HepG2 (cell line): ENCODE measurements at places on chromosomes 7 and 10. TPM values are rescaled to one million over a fixed set of nuclear protein-coding genes. Genes with fewer than 3 reads are reported as not detected.

DNA sequence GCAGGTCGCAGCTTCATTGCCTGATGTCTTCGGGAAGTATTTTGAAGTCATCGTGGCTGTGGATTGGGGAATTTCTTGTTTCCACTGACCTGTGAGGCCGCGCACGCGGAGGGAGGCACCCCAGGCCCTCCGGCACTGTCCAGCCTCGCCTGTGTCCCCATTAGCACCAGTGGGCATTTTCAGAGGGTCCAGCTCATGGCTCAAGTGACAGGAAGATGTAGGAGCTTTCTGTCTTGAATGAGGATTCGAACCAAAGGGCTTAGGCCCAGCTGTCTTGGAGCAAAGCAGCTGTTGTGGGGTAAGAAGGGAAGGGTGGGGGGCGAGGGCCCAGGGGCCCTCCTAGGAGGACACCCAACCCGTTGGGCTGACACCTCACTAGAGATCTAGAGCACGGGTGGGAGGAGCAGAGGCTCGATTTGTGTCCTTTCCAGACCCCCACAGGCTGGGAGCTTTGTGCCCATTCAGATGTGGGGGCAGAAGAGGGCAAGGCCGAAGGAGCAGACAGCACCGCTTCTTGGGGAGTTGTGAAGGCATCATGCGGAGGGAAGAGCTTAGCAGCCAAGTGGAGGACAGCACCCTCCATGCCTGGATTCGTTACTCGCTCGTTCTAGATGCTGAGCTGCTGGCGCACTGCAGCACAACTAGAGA, 914 bp downstream of the ZNF37A start:
- no peak for DNase-seq

GRCh38 chr7:69736126-69736810, 138.0 kb downstream of the AUTS2 start:
- DNase-seq, result no peak

Gene CSTF2T
- total RNA-seq, result 7.2 and 9.2 TPM in 2 replicates

GRCh38 chr7:47027695-47028240, 554.1 kb downstream of the TNS3 start:
- DNase-seq, result no peak

DNA sequence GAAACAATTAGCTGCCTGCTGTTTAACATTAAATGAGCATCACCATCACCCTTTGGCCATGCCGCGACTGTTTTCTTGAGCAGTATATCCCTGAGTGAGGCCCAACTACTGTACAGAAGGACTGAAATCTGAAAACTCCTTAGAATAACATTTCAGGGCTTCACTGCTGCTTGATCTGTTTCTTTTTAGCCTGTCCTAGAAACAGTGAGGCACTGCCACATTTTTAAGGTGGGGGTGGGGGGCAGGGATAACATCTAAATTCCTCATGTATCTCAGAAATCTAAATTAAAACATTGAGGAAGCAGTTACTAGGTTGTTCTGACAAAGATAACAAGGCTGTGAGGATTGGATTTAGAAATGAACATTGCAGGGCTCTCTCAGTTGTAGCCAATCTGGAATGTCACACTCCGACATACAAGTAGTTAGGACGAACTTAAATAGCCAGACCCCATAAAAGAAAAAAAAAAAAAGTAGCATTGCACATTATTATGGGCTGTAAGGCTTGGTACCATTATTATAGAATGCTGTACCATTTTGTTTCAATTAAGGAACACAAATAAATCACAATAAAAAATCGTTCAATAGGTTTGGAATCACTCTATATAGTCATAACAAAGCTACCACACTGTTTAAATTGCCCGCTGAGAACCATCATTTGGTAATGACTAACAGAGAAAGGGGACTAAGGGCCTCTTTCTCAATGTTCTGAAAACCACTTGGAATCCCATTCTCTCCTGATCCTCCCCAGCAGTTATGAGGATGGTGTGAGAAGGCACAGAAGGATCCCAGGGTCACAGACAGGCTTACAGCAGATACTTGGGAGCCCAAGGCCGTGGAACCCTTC, 256.1 kb downstream of the INHBA start:
- DNase-seq, result no peak

GRCh38 chr10:131998845-131999681, 17.3 kb upstream of the BNIP3 start:
- peak; percentile 24 for DNase-seq

DNA sequence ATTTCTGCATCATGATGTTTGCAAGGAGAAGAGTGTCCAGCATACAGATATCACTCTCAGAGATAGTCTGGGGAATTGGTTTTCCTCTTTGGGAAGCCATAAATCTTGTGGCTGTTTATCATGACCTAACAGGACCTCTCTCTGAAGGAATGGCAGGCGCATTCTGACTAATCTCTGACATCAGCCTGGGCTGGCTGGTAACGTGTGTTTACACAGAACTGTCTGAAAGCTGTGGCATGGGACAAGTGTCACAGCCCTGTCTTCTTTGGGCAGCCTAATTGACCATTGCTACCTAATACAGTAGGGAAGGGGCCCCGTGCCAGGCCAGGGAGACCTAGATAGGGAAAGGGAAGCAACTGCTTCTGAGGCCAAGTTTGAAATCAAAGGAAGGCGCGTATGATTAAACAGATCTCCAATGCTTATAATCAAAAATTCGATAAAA, 73.9 kb upstream of the CABCOCO1 start:
- no peak for DNase-seq

- DNase-seq, result no peak
Observed at GRCh38 chr7:45647967-45648670, 74.0 kb downstream of the ADCY1 start.

GRCh38 chr10:100782461-100783244, 37.3 kb downstream of the PAX2 start:
- no peak for DNase-seq
